ENCODE measurements at places on chromosomes 1 and 21.

GRCh38 chr1:7642781-7643529 lies 128.1 kb upstream of the VAMP3 start:
- no peak for ATAC-seq

DNA sequence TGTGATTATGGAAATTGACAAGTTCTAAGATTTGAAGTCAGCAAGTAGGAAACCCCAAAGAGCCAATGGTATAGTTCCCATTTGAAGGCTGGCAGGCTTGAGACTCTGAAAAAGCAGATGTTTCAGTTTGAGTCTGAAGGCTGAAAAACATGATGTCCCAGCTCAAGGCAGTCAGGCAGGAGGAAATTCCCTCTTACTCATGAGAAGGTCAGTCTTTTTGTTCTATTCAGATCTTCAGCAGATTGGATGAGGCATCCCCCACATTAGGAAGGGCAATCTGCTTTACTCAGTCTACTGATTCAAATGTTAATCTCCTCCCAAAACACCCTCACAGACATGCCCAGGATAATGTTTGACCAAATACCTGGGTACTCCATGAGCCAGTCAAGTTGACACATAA lies 372.5 kb upstream of the ST6GALNAC5 start:
- ATAC-seq, result no peak

DNA sequence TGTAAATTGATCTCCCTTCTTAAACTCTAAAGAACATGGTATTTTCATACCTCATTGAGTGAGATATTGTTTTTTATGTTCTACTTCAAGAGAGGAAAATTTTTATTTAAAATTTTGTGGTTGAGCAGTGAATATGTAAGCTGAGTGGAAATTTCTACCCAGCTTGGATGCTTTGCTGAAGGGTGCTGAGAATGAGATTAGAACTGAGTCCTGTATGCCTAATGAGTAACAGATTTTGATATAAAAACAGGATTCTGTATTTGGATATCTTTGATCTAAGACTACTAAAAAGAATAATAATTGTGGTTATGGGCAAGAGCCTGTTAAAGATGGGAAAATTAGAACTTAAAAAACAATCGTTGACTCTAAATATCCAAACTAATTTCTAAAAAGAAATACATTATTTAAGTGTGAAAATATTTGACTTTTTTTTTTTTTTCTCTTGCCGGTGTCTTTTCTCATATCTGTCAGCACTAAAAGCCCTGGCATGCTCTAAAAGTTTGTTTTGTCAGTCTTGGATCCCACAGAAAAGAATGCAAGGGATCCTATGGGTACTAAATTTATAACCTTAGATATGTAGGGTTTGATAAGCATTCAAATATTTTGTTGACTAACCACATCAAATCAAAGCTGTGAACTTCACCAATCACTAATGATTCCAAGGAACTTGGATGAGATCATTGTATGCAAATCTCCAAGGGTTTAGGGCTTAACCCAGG lies 652.3 kb downstream of the PTPRC start:
- no peak for ATAC-seq

DNA sequence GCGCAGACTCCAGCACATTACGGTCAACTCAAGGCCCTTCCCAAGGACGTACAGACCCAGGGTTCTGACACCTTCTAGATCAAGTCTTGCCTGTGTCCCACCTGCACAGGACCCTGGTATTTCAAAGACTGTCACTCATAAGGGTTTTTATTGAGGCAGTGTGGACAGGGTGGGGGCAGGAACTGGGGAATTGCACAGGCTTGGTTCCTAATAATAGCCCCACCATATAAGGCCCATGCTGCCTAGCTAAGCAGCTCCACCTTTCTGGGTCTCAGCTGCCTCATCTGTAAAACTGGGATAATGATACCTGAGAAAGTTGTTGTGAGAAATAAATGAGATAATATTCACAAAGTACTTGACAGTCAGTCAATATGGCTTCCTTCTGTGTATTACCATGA lies 55.3 kb upstream of the PUM1 start:
- ATAC-seq, result no peak

GRCh38 chr1:55682198-55682597 lies 467.0 kb upstream of the USP24 start:
- no peak for ATAC-seq

DNA sequence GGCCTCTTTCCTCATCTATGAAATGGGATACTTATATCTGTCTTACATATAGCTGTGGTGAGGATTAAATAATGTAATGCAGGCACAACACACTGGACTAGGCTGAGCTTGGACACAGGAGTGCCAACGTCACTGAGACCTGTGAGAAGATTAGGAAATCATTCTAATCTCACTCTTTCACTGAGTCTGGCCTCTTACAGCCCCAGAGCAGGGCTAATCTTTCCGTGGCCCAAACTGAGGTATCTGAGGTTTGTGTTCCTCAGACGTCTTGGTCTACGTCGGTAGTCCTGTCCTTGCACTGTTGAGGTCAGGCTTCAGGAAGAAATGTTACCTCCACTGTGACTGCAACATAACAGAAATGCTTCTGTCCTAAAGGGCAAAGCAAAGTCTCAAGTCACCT lies 22.6 kb upstream of the A3GALT2 start:
- no peak for ATAC-seq

DNA sequence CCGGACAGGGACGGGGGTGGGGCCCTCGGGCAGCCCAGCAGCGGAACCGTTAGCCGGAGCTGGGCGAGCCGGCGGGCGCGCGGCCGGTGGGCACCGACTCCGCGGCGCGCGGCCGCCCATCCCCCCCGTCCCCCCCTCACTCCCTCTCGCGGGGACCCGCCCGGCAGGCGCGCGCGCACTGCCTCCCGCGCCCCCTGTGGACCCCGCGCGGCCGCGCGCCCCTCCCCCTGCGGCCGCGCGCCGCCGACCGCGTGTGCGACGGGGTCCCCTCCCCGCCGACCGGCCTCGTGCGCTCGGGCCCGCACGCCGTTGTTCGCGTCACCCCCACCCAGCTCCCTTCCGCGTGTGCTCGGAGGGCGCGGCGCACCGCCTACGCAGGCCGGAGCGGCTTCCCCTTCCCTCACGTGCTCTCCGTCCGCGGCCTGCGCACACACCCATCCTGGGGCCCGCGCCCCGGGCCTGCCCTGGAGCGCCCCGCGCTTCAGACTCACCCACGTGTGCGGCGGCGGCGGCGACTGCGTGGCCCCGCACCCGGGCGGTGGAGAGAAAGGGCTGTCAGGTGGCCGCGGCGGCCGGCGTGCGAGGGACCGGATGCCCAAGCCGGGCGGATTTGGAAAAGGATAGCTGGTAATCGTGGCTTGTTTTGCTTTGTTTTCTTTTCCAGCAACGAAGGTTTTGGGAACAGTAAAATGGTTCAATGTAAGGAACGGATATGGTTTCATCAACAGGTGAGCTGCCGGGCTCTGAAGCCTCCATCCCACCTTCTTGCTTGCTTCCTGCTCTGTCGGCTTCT lies 717 bp downstream of the YBX1 start:
- peak; percentile 51 for ATAC-seq

DNA sequence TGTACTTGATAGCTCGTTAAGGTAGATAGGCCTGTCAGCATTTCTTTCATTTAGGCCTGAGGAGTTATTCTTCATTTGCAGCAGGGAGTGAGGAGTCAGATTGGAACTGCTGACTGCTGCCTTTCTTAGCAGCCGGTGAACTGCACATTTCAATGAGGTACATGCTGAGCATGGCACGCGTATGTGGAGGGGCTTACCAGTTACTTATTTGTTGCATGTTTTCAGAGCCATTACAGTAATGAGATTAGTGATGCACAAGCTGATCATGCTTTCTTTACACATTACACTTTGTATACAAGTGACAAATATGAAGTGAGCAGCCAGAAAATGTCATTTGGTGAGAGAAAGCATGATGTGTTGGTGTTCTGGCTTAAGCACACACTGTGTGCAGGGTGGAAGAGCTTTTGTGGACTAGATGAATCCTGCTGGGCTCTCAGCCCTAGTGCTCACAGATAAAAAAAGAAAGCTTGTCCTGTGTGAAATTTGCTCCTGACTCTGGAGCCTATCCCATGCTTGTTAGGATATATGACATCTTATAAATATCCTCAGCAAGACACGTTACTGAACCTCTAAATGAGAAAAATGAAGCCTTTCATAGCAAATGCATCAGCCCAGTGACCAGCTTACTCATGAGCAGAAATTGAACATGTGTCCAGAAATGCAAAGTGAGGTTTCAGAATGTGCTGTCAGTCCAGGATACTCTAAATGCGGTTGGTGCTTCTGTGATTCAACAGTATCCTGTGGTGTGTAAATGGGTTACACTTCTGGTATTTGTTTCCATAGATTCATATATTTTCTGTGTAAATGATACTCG lies 574.7 kb upstream of the ADGRL2 start:
- no peak for ATAC-seq

DNA sequence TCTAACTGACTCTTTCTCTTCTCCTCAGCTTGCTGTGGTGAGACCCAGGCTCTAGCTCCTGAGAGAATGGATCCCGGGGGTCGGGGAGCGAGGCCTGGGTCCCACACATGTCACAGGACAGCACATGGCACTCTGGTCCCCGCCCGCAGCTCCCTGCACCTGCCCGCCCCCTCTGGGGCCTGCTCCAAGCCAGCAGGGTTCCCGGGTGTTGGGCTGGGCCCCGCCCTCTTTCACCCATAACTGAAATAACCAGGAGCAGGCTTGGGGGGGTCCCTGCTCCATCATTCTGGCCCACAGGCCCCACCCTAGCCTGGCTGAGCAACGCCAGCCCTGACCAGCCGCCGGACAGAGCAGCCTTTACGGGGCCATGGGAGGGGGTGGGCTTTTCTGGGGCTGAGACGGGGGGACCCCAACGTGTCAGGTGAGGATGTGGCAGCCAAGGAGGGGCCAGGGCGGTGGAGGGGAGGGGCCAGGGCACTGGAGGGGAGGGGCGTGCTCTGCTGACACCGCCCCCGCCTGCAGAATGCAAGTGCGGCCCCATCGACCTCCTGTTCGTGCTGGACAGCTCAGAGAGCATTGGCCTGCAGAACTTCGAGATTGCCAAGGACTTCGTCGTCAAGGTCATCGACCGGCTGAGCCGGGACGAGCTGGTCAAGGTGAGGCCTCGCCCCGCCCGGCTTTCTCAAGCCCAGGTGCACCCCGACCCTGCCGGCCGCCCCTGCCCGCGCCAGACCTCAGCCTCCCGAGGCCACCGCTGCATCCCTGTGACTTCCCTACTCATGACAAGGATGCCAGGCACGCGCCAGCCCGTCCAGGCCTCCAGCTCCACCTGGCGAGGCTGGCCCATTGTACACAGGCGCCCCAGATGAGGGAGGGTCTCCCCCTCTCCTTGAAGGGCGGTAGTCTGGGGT lies 19.4 kb downstream of the COL6A1 start:
- ATAC-seq, result peak; percentile 4

Measured in motor neuron (in vitro differentiated cells).